ENCODE measurements at places on chromosomes 13 and 19. TPM values are rescaled to one million over a fixed set of nuclear protein-coding genes. Genes with fewer than 3 reads are reported as not detected.

GRCh38 chr19:28074773-28075172, 1138.2 kb downstream of the UQCRFS1 start:
- DNase-seq, result no peak

GRCh38 chr13:110347535-110348308, 40.6 kb downstream of the COL4A2 start:
- DNase-seq, result no peak

KIR3DL1 gene
- polyA plus RNA-seq, result not detected

DNA sequence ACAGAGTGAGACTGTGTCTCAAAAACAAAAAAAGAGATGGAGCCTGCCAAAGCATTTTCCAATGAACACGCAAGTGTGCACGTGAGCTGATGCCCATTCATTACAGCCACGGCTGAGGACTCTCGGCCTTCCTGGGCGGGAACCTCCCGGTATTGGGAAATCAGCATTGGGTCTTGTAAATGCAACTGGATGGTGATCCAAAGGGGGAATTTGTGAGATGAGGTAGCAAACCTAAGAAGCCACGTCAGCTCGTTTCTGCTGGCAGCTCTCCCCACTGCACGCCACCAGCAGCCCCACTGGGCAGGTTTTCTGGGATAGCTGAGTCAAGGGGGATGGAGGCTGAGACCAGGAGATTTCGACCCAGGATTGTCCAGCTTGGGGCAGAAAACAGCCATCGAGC, 11.5 kb downstream of the C13orf46 start:
- DNase-seq, result no peak

DNA sequence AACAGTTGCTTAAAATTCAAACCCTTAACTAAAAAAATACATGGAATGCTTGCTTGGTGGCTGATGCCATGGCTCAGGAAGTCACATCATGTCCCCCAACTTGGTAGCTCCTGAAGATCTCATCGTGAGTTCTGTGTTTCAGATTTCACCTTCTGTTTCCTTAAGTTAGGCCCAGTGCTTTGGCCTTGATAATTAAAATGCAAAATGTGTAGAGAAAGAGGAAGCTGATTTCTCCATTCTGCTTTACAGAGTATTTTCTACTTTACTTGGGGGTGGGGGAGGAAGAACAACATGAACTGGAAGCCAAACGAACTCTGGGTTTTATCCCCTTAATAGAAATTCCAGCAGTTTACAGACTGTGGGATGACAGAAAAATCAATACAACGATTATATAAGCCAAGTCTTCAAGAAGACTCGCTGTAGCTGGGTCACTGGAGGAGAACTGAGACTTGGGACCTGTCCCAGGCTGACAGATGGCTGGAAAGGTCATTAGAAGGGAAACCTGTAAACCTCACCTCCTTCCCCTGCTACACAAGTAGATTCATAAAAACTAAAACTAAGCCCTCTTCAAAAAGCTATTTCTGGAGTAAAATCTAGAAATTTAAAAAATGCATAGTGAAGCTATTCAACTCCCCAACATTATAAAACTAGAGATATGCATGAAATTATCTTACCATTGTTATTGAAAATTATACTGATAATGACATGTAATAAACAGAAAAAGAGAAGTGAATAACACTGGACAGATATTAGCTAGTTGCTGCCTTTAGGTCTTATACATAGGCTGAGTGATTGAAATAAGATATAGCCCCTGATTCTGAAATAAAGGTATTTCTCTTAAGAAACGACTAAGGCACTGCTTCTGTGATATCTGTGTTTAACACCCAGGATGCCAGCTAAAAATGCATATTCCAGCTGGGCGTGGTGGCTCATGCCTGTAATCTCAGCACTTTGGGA, 22.1 kb upstream of the GGACT start:
- no peak for DNase-seq

DNA sequence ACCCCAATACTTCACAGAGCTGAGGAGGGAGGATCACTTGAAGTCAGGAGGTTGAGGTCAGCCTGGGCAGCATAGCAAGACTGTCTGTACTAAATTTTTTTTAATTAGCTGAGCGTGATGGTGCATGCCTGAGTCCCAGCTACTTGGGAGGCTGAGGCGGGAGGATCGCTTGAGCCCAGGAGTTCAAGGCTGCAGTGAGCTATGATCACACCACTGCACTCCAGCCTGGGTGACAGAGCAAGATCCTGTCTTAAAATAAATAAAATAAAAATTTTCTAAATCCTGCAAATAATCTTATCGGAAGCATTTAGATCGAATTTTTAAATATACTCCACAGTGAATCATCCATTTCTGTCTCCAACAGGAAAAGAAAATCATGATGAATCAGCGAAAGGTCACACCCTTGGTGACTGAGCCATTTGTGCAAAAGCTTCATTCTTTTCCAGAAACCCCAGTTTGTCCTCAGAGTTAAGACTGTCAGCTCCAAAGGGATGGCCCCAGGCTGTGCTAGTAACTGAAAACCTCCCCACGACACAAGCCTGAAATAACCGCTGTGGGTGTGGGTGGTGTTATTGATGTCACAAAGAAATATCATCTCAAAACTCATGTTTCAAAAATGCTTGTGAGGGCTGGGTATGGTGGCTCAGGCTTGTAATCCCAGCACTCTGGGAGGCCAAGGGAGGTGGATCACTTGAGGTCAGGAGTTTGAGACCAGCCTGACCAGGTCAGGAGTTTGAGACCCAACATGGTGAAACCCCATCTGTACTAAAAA, 167.6 kb downstream of the PTPRS start:
- peak; percentile 49 for DNase-seq

DNA sequence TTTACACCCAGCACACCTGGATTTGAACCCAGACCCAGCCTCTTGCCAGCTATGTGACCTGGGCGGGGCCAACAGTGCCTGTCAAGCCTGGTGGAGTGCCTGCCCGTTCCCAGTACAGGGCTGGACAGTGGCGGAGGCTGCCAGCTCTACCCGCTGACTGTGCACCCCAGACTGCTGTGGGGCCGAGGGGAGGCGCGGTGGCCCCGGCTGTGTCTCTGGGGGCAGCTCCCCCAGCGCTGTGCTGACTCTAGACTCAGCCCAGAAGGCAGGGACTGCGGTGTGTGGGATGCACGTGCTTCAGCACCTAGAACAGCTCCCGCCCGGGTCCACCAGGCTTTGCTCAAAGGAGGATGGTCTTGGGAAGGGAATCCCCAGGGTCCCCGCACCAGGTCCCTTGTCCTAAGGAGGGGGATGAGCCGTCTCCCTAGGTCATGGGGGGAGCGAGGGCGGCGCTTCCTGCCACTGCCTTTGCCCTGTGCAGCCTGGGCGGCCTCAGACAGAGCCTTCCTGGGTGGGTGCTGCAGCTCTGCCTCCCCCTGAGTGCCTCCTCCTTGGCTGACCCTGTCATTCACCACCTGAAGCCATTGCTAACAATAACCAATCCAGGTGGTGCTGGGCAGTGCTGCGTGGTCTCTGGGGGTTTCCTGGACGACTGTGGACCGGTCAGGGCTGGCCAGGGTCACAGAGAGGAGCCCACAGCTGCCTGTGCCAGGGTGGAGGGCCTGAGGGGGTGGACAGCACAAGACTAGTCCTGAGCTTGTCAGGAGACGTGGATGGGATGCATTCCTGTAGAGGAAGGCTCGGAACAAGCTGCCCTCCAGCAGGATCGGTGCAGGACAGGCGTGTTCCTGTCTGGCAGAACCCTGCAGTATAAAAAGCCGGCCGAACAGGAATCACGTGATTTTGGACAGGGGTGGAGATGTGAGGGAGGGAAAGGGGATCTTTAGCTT, 18.6 kb downstream of the TMEM255B start:
- DNase-seq, result peak; percentile 60
